ENCODE measurements at places on chromosomes 2 and 18. TPM values are rescaled to one million over a fixed set of nuclear protein-coding genes. Genes with fewer than 3 reads are reported as not detected.

Gene PLCD4
- total RNA-seq, result 0.42 TPM

Gene ICOS
- not detected for total RNA-seq

Gene ANKRD53
- 0.28 TPM for total RNA-seq

- no peaks in the 10 kb centered on the region for H3K4me1 ChIP-seq
- H3K27me3 ChIP-seq, result no peaks in the 10 kb centered on the region
- no peak overlapping the region for H3K27ac ChIP-seq
- no peak for DNase-seq
These were observed 6.0 kb downstream of the WDR54 start for GRCh38 chr2:74427551-74427950.

- no peaks in the 10 kb centered on the region for H3K36me3 ChIP-seq
- peak; percentile 62 for DNase-seq
- no peak overlapping the region for H3K4me3 ChIP-seq
- H3K27ac ChIP-seq, result no peak overlapping the region
- H3K27me3 ChIP-seq, result no peaks in the 10 kb centered on the region
These were observed 13.3 kb upstream of the PRELID3A start for GRCh38 chr18:12394428-12394827.

GRCh38 chr18:8787794-8788193 is 82.4 kb downstream of the MTCL1 start:
- H3K4me3 ChIP-seq, result no peak overlapping the region
- no peak for DNase-seq
- H3K4me1 ChIP-seq, result peaks cover 8% of the 10 kb centered on the region
- no peaks in the 10 kb centered on the region for H3K27me3 ChIP-seq

DNA sequence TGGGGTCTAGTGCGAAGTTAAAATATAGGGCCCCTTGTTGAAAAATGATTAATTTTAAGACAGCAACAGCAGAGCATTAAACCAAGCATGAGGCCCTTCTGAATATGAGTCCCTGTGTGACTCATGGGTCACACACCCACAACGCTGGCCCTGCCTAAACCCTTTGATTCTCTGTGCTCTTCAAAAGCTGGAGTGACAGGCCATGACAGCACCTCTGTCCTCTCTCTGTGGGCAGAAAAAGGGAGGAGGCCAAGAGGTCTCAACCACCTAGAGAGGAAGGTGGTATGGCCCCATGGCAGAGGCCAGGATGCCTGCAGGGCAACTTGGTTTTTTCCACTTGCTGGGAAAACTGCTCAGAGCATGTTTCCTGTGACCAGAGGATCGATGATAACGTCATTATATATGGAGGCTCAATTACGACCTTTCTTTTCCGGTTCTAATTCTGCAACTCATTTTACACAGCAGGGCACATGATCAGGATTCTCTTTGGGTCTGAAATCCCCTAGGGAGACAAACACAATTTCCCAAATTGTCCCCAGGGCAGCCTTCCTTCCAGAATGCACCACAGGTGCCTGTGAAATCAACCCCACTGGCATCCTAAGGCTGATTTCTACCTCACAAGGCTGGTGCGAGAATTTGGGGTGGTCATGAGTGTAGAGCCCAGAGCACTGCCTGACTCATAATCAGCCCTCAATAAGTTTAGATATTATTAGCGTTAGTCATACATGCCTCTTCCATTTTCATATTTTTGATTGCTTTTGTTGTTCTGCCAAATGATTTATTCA is 102.0 kb upstream of the PPP1CB start:
- H3K4me3 ChIP-seq, result no peak overlapping the region
- no peaks in the 10 kb centered on the region for H3K27me3 ChIP-seq
- no peaks in the 10 kb centered on the region for H3K4me1 ChIP-seq

DNA sequence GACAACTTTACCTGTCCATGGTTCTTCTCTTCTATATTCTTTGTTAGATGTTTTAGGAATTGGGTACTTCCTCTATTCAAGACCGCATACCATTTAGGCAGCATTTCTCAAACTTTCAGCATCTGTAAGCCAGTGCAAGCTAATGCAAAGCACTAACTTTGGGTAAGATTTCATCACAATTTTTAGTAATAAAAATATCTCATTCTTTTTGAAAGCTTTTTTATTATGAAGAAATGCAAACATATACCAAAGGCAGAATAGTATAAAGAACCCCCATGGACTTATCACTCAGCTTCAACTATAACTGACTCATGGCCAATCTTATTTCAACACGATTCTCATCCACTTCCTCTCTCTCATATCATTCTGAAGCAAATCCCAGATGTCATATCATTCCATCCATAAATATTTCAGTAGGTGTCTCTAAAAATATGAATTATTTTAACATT is 32.9 kb downstream of the INO80C start:
- DNase-seq, result no peak
- peaks cover 2% of the 10 kb centered on the region for H3K36me3 ChIP-seq

- H3K4me1 ChIP-seq, result no peaks in the 10 kb centered on the region
- H3K4me3 ChIP-seq, result no peak overlapping the region
- H3K27ac ChIP-seq, result no peak overlapping the region
- DNase-seq, result peak; percentile 34
- no peaks in the 10 kb centered on the region for H3K36me3 ChIP-seq
These were observed 349.9 kb upstream of the MEIS1 start for GRCh38 chr2:66084948-66085590.

DNA sequence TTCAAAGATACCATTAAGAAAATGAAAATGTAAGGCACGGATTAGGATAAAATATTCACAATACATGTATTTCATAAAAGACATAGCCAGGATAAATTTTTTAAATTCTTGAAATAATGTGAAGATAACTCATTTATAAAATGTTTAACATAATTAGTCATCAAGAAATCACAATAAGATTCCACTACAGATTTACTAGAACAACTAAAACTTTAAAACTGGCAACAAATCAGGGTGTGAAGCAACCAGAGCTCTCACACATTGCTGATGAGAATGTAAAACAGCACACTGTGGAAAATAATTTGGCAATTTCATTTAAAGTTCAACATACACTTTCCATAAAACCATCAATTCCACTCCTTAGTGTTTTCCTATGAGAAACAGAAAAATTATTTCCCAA is 89.6 kb upstream of the UBE2E3 start:
- no peak overlapping the region for H3K4me3 ChIP-seq
- H3K27ac ChIP-seq, result no peak overlapping the region
- no peaks in the 10 kb centered on the region for H3K27me3 ChIP-seq
- H3K36me3 ChIP-seq, result no peaks in the 10 kb centered on the region

GRCh38 chr2:68292108-68292710 is 27.5 kb downstream of the CNRIP1 start:
- H3K27ac ChIP-seq, result no peak overlapping the region
- H3K4me1 ChIP-seq, result no peaks in the 10 kb centered on the region
- DNase-seq, result no peak
- no peaks in the 10 kb centered on the region for H3K36me3 ChIP-seq
- no peak overlapping the region for H3K4me3 ChIP-seq
- no peaks in the 10 kb centered on the region for H3K27me3 ChIP-seq

GRCh38 chr18:78711316-78711715 is 268.3 kb upstream of the SALL3 start:
- no peak for DNase-seq
- H3K36me3 ChIP-seq, result peaks cover 6% of the 10 kb centered on the region
- H3K4me3 ChIP-seq, result no peak overlapping the region
- H3K27ac ChIP-seq, result no peak overlapping the region
- H3K4me1 ChIP-seq, result no peaks in the 10 kb centered on the region
- H3K27me3 ChIP-seq, result no peaks in the 10 kb centered on the region

DNA sequence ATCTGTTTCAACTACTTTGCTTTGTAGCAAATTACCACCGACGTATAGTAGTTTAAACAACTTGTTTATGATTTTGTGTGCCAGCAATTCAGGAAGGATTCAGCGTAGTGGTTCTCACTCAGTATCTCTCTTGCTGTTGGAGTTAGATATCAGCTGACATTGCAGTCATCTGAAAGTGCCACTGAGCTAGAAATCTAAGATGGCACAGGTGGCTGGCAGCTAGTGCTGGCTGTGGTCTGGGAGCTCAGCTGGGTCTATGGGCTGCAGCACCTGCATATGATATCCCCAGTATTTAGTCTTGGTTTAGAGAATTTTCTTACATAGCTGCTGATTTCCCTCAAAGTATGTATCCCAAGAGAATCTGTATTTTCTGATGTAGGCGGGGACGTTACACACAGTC is 235.6 kb downstream of the SCG2 start:
- no peak overlapping the region for H3K27ac ChIP-seq
- no peak for DNase-seq
- no peaks in the 10 kb centered on the region for H3K4me1 ChIP-seq
- H3K4me3 ChIP-seq, result no peak overlapping the region
- H3K27me3 ChIP-seq, result no peaks in the 10 kb centered on the region

DNA sequence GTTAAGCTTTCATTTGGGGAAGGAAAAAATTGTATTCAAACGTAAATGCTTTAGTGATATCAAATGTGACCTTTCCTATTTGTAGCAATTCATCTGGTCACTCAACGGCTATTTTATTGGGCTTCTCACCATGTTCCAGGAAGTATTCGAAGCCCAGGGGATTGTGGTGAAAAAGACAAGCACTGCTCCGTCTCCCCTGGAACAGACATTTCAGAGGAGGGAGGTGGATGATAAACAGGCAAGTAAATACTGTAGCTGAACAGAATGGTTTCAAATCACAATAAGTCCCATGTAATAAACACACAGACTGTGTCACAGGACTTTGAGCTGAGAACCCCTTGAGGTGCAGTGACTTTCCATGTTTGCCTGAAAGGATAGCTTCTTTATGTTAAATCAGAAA is 464.7 kb upstream of the HNRNPA3 start:
- peaks cover 13% of the 10 kb centered on the region for H3K4me1 ChIP-seq
- H3K4me3 ChIP-seq, result no peak overlapping the region
- no peak overlapping the region for H3K27ac ChIP-seq
- no peak for DNase-seq
- no peaks in the 10 kb centered on the region for H3K36me3 ChIP-seq

DNA sequence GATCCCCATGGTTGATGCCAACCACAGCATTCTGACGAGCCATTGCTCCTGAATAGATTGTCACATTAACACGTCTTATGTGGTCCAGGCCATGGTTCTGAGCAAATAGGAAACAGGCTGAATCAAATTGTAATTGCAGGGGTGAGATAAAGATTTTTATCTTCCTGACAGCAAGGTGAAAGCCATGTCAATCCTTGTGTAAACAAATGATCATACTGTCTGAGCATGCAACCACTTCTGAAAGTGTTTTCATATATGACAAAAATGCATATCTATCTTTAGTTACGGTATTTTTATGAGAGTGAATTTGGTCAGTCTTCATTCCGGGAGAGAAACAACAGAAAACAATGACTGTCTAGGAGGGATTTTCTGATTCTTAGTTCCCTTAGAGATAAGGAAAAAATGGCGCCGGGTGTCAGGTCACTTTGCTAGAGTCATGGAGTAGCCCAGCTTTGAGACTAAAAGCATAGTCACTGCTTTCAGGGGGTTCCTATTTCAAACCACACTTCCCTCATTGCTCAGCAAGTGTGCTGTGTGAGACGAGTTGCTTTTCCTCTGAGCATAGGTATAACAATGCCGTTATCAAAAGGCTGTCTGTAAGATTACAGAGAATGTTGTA is 958.9 kb downstream of the DCDC2C start:
- DNase-seq, result no peak
- H3K27ac ChIP-seq, result no peak overlapping the region
- no peaks in the 10 kb centered on the region for H3K27me3 ChIP-seq
- no peaks in the 10 kb centered on the region for H3K4me1 ChIP-seq
- no peak overlapping the region for H3K4me3 ChIP-seq

- no peak overlapping the region for H3K27ac ChIP-seq
- DNase-seq, result no peak
- no peaks in the 10 kb centered on the region for H3K27me3 ChIP-seq
- no peaks in the 10 kb centered on the region for H3K36me3 ChIP-seq
- peaks cover 3% of the 10 kb centered on the region for H3K4me1 ChIP-seq
- no peak overlapping the region for H3K4me3 ChIP-seq
These were observed 130.3 kb upstream of the SATB2 start for GRCh38 chr2:199588054-199588453.

- H3K4me3 ChIP-seq, result no peak overlapping the region
- peaks cover 19% of the 10 kb centered on the region for H3K36me3 ChIP-seq
- H3K27me3 ChIP-seq, result no peaks in the 10 kb centered on the region
These were observed 21.7 kb downstream of the COX7A2L start for GRCh38 chr2:42339191-42339912.

DNA sequence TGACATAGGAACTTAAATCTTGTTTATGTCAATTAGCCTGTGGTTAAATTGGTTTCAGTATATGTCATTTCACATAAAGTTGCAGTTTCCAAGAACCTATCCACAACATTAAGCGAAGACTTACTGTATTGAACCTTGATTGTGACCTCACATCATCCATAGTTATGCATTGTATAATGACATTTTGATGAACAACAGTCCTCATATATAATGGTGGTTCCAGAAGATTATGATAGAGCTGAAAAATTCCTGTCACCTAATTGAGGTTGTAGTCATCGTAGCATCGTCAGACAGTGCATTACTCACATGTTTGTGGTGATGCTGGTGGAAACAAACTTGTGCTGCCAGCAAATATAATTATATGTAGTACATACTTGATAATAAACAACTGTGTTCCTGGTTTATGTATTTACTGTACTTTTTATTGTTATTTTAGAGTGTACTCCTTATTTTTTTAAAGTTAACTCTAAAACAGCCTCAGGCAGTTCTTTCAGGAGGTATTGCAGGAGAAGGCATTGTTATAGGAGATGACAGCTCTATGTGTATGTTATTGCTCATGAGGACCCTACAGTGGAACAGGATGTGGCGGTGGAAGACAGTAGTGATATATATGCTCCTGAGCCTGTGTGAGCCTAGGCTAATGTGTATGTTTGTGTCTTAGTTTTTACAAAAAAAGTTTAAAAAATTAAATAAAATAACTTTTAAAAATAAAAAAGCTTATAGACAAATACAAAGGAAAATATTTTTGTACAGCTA is 56.6 kb downstream of the UBE2E3 start:
- DNase-seq, result no peak
- no peaks in the 10 kb centered on the region for H3K4me1 ChIP-seq
- H3K27ac ChIP-seq, result no peak overlapping the region
- H3K27me3 ChIP-seq, result no peaks in the 10 kb centered on the region

DNA sequence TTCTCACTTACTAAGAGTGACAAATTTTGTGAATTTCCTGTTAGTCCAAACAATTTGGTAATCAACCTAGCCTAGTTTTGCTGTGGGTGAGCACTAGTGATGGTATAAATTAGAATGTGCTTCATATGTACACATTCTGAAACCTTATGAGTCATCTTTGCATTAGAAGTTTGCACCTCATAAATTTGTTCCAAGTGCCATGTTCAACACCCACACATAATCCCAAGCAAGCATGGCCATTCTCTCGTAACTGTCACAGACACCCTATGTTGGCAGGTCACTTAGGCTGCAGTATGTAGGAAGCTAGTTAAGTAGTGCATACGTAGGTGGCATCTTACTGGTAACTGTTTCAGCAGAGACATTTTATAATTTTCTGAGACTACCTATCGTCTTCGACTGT is 46.9 kb downstream of the NAB1 start:
- no peaks in the 10 kb centered on the region for H3K27me3 ChIP-seq
- no peak overlapping the region for H3K4me3 ChIP-seq
- H3K36me3 ChIP-seq, result 0 out of 2 replicates have a peak, but pooled peaks cover 3% of the 10 kb centered on the region
- no peak overlapping the region for H3K27ac ChIP-seq
- DNase-seq, result no peak
- peaks cover 8% of the 10 kb centered on the region for H3K4me1 ChIP-seq

GRCh38 chr2:35864141-35864540 is 491.4 kb upstream of the CRIM1 start:
- no peaks in the 10 kb centered on the region for H3K27me3 ChIP-seq
- no peak overlapping the region for H3K27ac ChIP-seq
- no peak for DNase-seq
- H3K4me3 ChIP-seq, result no peak overlapping the region
